ENCODE measurements at places on chromosomes 1 and 21.
A peak's percentile ranks its signal among the peaks of the same experiment; 100 is the strongest.

- no peak for DNase-seq
Measured at GRCh38 chr1:10252508-10252907, 42.1 kb downstream of the KIF1B start.

DNA sequence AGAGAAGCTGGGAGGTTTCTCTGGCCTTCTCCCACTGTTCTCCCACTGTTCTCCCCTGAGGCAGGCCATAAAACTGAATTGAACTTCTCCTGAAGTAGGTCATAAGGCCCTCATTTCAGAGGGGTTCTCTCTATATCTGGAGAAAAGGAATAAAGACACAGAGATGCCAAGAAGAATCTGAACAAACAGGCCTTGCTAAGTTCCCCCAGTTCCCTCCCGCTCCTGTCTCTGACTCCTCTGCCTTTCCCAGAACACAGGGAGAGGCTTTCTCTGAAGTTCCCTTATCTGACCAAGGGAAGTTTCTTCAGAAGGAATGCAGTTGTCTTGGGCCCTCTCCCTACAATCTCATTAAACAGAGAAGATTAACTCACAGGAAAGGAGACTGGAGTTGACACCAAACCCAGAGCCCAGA, 83.4 kb downstream of the SLC16A1 start:
- DNase-seq: no peak

DNA sequence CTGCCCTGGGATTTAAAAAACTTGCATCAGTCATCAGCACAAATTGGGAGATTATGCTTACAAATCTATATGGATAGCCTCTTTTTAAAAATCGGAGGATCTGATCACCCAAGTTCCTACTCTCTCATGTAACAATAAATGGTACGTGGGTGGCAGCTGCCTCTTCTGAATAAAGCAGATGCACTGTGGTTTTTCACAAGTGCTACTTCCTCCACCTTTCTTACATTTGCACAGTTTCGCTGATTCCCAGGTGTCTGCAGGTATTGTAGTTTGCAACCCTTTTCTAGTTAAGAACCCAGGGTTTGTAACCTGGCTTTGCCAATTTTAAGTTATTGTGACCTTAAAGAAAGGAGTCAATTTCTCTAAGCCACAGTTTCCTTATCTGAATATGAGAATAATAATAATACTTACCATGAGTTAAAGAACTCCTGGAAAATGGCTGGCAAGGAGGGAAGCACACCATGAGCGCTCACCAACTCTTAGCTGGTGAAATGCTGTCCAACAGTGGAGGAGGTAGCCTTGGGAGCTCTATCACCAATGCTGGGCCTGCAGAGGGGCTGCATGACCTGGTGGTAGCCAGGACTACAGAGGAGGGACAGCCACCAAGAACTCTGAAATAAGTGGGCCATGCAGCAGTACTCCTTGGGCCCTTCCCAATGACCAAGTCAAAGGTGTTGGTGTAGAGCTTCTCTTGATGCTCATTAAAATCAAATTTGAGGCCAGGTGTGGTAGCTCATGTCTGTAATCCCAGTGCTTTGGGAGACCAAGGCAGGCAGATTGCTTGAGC, 30.2 kb upstream of the KCNA2 start:
- DNase-seq: no peak

- no peak for DNase-seq
Measured at GRCh38 chr1:187046293-187046692, 217.5 kb downstream of the PLA2G4A start.

DNA sequence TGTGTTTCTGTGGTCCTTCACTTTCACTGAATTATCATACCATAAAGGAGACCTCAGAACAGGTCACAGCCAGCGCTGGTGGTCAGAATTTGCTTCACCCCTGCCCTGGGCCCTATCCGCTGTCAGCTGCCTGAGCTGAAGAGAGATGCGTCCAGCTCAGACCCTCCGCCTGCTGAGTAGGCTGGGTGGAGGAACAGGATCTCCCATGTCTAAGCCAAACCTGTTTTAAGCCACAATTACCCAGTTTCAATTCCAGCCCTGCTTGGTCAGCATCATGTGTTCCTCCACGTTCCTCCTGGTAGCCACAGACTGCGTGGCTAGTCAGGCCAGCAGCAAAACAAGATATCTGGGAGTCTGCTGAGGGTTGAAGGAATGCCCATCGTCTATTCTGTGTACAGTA, 13.5 kb upstream of the BGLAP start:
- no peak for DNase-seq

GRCh38 chr1:192534666-192535065, 40.9 kb upstream of the RGS1 start:
- DNase-seq: no peak

GRCh38 chr1:245807954-245808719, 653.4 kb downstream of the KIF26B start:
- no peak for DNase-seq

GRCh38 chr1:168676029-168676812, 52.8 kb downstream of the DPT start:
- DNase-seq: no peak

- peak; percentile 30 for DNase-seq
Measured at GRCh38 chr1:161198194-161198896, 509 bp downstream of the ADAMTS4 start.

DNA sequence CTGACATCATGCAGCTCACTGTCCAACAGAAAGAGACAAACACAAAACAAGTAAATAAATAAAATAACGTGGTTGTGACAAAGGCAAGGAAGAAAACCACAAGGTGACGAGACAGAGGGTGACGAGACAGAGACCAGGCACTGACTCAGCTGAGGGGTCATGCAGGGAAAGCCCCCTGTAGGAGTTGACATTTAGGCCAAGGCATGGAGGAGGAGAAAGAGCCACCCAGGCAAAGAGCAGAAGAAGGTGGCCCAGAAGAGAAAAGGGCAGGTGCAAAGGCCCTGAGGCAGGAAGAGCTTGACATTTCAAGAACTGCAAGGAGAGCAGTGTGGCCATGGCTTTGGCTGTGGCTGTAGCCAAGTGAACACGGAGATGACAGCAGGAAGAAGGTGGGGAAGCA, 65.1 kb upstream of the ID3 start:
- no peak for DNase-seq

GRCh38 chr1:84693785-84694184, 3.5 kb upstream of the SSX2IP start:
- no peak for DNase-seq

DNA sequence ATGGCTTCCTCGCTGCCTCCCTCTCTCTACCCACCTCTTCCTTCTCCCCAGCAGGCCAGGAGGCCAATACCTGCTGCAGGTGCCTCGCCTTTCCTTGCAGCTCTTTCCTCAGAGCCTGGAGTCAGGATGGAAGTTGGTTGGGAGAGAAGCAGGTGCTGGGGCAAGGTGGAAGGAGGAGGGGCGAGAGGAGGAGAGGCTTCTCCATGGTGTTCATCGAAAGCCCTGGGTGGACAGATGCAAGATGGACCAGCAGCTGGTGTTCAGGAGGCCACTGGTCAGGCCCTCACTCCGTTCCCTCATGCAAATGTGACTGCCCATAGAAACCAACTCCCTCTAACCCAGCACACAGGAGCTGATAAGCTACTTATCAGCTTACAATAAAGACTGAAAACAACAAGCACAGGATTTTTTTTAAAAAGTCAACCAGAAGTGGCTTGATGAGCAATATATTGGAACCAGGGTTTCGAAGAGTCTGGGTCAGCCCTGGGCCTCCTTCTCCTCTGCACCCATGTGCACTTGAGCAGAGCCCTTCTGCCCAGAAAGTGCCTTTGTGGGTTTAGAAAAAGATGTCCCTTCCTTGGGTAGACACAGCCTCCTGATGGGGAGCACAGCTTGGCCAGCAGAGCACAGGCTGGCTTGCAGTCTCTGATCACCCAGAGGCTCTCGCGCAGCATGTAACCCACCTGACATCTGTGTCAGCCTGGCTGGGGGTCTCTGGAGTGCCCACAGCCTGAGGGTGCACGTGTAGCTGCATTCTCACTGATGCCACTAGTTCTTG, 16.6 kb upstream of the GSTM4 start:
- DNase-seq: no peak

DNA sequence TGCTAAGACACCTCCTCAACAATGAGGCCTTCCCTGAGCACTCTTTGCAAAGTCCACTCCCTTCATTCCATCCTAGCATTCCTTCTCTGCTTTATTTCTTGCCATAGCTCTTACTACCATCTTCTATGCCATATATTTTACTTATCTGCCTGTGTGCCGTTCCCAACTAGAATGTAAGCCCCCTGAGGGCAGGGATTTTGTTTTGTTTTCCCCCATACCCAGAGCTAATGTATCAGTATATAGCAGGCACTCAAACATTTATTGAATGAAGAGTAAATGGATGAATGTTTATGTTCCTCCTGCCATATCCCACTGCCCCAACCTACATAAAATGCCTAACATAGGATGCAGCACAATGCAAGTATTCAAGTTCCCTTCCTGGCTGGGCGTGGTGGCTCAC, 14.9 kb upstream of the PPP1R15B start:
- DNase-seq: no peak

DNA sequence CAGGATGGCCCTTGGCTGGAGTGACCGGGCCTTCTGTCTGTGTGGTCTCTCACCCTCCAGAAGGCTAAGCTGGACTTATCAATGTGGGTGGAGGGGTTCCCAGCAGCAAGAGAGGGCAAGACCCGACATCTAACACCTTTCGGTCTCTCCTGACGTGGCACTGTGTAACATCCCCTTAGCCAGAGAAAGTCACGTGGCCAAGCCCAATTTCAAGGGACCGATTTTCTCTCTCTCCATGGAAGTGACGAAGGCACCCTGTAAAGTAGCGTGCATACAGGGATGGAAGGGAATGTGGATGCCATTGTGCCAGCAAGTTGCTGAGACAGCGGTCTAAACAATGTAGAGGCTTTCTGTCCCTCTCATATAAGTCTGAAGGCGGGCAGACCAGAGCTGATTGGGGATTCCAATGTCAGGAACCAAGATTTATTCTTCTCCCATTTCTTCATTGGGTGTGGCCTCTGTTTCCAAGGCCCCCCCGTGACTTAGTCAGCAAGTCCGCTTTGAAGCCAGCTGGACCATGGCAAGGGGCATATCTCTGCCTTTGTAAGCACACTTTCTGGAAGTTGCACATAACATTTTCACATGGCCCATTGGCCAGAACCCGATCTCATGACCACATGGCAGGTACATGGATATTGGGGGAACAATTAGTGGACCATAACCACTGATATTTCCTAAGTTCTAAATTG, 12.5 kb downstream of the MX1 start:
- DNase-seq: no peak

DNA sequence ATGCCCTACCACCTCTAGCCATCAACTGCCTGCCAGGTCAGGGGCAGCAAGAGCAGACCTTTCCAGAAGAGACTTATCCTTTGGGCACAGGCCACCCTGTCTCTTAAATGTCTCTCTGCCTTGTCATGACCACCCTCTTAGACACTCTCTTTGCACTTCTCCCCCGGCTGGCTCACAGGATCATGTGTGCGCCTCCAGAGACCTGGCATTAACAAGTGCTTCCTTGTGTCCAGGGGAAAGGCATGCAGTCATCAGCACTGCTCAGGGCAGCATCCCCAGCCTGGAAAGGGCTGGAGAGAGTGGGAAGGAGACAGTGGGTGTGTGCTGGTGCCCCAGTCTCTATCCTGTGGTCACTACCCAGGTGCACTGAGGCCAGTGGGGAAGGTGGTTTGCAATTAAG, 85.2 kb upstream of the TLR5 start:
- no peak for DNase-seq

- DNase-seq: no peak
Measured at GRCh38 chr1:10692401-10693021, 103.9 kb downstream of the CASZ1 start.

GRCh38 chr21:33731447-33731846, 89.1 kb downstream of the ITSN1 start:
- DNase-seq: no peak

DNA sequence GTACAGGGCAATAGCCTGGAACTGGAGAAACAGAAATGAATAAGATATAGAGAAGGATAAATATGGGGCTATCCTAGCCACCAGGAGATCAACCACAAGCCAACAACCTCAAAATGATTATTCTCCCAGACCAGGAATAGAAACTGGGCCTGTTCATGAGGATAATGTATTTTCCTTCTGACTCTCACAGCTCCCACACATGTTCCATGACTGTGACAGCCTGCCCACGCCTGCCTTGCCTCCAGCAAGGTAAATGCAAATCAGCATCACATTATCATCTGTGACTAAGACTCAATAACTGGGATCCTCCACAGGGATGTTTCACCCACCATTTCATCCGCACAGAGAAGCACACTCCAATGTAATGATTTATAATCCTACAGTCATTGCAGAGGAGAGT, 3.3 kb downstream of the ENSA start:
- DNase-seq: no peak

DNA sequence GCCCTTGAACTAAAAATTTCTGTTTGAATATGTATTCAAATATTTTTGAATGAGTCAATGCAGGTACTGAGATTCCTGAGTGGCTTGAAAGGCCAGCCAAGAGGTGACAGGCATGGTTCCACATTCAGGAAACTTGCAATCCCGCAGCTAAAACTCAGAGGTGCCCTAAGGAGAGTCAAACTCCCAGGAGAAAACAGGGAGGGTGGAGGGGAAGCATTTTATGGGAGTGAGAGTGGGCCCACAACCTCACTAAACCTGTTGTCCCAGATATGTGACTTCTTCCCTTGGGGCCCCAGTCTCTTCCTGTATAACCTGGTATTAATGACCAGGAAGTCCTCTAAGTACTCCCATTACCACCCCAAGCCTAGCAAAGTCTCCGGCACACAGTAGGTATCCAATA, 189.6 kb downstream of the PLPP3 start:
- no peak for DNase-seq

GRCh38 chr1:155888481-155888880, 22.7 kb downstream of the RIT1 start:
- DNase-seq: no peak

DNA sequence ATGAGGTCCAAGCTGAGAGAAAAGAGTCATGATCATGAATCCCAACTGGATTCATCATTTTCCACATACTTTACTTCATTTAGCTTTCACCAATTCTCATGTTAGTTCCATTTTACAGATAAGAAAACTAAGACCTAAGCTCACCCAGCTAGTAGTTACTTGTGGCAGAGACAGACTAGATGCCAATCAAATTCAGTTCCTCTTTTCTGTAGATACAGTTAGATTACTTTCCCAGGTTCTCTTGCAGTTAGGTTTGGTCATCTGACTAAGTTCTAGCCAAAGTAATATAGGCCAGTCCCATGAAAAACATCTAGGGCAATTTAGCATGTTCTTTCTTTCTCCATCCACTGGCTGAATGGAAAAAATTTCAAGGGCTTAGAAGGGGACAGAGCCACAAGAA, 8.9 kb upstream of the KCND3 start:
- no peak for DNase-seq

Measured in anterior cingulate cortex (tissue), 58 donors.